ENCODE measurements at places on chromosomes 1 and 21.

- no peak for DNase-seq
Observed at GRCh38 chr1:60888126-60888525, 194.2 kb upstream of the NFIA start.

GRCh38 chr1:223827193-223827663, 18.5 kb downstream of the TP53BP2 start:
- DNase-seq, result no peak

GRCh38 chr1:230842801-230843200, 25.5 kb downstream of the C1orf198 start:
- DNase-seq, result peak; percentile 47

DNA sequence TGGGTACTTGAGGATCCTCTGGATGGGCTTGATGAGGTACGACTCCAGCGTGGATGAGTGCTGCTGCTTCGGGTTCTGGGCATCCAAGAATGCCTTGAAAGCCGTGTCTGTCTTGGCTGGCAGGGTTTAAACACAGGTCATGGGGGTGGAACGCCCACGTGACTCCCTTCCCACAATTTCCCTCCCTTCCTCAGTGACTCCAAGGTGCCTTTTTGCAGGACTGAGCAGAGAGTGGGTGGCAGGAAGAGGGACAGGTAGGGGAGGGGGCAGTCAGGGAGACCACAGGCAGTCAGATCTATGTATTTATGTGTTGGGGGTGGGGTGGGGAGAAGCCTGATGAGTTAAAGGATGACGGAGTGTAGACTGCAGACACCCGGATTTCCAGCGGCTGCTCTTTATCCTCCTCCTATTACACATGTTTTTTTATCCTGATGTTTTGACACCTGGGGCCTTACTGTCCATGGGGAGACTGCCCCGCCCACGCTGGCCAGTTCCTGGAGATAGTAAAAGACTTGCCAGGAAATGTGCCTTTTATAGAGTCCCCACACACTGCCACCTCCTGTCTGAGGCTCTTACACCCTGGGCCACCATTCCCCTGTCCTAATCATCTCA, 103.2 kb upstream of the KRTAP19-8 start:
- no peak for DNase-seq

DNA sequence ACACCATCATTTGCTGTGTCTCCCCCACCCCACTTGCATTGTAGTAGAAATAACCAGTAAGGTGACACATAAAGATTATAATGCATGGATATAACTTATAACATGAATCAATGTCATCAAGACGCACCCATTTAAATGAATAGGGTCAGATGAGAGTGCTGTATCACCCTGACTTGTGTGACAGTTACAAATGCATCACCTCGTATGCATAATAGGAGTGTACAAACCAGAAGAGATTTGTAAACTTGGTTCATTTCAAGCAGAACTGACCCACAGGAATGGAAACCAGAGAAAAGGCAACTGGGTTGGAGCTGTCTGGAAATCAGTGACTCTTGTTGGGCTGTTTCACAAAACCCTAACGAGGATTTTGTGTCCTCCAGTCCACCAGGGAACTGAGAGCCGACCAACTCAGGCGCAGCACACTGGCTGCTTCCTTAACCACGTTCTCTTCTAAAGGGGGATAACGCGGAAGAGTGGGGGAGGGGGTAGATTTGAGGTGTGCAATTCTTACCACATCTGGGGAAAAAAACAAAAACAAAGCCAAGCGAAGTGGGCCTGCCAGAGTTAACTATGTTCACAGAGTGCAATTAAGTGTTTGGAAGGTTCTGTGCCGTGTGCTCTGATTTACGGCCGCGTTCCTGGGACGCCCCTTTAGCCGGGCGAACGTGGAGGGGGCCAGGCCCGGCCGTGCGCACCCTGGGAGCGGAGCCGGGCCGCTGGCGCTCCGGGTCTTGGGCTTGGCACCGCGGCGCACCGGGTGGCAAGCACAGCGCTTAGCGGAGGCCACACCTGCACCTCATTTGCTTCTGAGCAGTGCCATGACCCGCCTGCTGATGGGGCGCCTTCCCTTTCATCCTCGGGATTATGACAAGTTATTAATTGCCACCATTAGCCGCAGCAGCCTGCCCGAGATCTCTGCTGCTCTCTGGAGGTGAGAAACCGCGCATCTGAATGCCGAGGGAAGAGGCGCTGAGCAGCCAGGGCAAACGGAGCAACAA, 248.8 kb upstream of the FOXD3 start:
- peak; percentile 24 for DNase-seq

- no peak for DNase-seq
Observed at GRCh38 chr1:32047701-32048100, 25.0 kb upstream of the TMEM39B start.

- DNase-seq, result no peak
Observed at GRCh38 chr1:8002329-8002910, 23.7 kb downstream of the ERRFI1 start.
